Activated CD4-positive, alpha-beta T cell treated with anti-CD3 and anti-CD28 coated beads, Interleukin-2, amount 50 U/mL, for 24 hours (primary cell): ENCODE measurements at places on chromosomes 11 and 22.
A peak's percentile ranks its signal among the peaks of the same experiment; 100 is the strongest.

- no peak for DNase-seq
These were observed 33.5 kb downstream of the ENTHD1 start for GRCh38 chr22:39859903-39860588.

- no peak for DNase-seq
These were observed 30.9 kb downstream of the MICAL2 start for GRCh38 chr11:12141283-12141682.

- DNase-seq = no peak
These were observed 89.7 kb downstream of the FAM76B start for GRCh38 chr11:95699631-95700470.

- peak; percentile 65 for DNase-seq
These were observed at the start of gene ADORA2A for GRCh38 chr22:24427500-24428164. TSS of gene ADORA2A (plus strand) at chr22:24427599. CDS start at chr22:24433405, 5,806 bp downstream.

DNA sequence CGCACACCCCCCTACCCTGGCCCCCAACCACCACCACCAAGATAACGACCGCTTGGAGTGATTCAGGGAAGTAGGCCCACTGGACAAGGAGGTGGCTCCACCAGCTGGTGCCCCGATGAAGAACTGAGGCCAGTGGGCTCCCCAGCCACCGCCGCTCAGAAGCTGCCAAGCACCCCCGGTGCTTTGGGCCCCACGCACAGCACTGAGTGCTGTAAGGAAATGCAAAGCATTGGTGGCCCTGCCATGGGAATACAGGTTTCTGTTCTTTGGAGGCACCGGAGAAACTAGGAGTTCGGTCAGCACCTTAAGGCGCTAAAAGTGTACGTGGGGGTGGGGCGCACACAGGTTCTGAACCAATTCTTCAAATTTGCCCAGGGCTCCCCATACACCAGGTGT, 664 bp upstream of the PRSS23 start:
- no peak for DNase-seq
